Stimulated activated CD4-positive, alpha-beta T cell treated with anti-CD3 and anti-CD28 coated beads, Interleukin-2, amount 100 ng/mL, for 24 hours (primary cell): ENCODE measurements at places on chromosomes 6 and 20.

DNA sequence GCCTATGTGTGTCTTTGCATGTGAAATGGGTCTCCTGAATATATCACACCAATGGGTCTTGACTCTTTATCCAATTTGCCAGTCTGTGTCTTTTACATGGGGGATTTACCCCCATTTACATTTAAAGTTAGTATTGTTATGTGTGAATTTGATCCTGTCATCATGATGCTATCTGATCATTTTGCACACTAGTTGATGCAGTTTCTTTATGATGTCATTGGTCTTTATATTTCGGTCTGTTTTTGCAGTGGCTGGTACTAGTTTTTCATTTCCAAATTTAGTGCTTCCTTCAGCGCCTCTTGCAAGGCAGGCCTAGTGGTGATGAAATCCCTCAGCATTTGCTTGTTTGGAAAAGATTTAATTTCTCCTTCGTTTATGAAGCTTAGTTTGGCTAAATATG is 555.2 kb upstream of the BTBD3 start:
- DNase-seq = no peak

- no peak for DNase-seq
Measured at GRCh38 chr20:31811796-31812728, 7.1 kb upstream of the MYLK2 start.

DNA sequence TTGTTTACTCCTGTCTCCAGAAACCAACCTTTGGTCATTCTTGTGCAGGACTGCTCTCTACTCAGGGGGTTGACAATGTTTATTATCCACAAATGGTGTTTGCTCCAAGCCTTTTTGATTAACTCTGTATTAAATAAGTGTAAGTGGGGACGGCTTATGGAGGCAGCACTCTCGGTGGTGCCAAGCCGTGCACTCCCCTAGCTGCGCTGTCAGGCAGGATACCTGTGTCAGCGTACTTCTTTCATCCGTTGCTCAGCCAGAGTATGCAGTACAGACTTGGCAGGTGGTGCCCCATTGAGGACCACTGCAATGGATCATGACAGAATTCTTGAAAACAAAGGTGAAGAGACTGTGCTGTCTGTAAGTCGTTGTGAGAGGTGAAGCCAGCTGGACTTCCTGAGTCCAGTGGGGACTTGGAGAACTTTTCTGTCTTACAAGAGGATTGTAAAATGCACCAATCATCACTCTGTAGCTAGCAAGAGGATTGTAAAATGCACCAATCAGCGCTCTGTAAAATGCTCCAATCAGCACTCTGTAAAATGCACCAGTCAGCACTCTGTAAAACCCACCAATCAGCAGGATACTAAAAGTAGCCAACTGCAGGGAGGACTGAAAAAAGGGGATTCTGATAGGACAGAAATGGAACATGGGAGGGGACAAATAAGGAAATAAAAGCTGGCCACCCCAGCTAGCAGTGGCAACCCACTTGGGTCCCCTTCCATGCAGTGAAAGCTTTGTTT is 480.0 kb downstream of the MEI4 start:
- no peak for DNase-seq

DNA sequence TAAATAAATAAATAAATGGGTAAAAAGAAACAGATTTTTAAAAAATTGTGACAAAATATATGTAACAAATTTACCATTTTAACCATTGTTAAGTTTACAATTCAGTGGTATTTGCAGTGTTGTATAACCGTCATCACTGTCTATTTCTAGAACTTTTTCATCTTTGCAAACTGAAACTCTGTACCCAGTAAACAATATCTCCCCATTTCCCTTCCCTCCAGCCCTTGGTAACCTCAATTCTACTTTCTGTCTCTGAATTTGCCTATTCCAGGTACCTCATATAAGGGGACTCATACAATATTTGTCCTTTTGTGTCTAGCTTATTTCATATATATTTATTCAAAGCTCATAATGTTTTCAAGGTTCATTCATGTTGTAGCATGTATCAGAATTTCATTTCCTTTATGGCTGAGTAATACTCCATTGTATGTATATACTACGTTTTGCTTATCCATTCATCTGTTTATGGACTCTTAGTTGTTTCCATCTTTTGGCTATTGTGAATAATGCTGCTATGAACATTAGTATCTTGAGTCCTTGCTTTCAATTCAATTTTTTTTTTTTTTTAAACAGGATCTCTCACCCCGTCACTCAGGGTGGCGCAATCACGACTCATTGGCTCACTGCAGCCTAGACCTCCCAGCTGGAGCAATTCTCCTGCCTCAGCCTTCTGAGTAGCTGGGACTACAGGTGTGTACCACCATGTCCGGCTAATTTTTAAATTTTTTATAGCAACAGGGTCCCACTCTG is 8.9 kb downstream of the MANBAL start:
- DNase-seq = no peak

- DNase-seq = no peak
Measured at GRCh38 chr6:52393780-52394179, 26.4 kb upstream of the EFHC1 start.

GRCh38 chr6:116330511-116330910 is 40.2 kb upstream of the DSE start:
- no peak for DNase-seq

DNA sequence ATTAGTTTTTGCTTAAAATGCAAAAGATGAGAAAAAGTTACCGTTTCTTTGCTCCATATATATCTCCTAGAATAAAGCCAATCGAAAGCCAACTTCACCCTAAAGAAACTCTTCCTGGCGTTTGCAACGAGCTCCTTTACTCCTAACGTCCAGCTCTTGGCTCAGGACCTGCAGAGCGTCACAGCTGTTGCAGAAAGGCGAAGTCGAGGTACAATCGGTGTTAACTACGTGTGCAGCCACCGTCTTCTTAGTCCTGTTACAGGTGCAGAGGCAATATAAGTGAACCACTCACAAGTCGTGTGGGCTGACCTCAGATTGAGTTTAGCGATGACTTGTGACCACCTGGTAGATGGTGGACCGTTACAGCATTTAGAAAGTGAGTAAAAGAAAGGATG is 113.1 kb downstream of the TRIM27 start:
- DNase-seq = no peak

- DNase-seq = no peak
Measured at GRCh38 chr20:58064411-58065010, 163.9 kb downstream of the ANKRD60 start.

DNA sequence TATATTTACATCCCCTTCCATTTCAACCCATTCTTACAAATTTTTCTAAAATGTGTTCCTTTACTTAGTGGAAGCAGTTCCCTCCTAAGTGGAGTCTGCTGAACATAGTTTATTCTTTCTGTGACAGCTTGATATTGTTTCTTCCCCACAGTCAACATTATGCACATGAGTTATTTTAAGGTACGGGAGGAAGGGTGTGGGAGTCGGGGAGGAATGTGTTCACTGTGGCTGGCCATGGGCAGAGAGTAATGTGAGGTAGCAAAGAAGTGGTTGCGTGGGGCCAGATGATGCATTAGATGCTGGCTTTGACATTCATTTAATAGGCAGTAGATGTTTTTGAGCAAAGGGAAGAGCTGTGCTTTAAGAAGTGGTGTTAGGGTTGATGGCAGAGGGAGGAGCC is 98.5 kb downstream of the ARMC2 start:
- no peak for DNase-seq

DNA sequence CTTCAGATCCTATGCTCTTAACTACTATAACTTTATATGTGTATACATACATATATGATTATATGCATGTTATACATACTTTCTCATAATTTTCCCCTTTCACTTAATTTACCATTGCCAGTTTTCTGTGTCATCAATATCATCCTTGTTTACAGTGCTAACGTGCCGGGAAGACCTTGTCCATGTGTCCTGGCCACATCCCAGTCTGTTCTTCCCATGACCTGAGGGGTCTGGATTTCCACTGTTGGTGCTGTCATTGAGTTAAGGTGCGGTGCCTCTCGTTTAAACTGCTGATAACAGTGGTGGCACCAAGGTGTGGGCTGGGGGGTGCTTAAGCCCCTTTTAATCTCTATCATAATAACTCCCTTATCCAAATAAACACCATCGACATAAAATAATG is 8.5 kb upstream of the SDCBP2 start:
- no peak for DNase-seq

DNA sequence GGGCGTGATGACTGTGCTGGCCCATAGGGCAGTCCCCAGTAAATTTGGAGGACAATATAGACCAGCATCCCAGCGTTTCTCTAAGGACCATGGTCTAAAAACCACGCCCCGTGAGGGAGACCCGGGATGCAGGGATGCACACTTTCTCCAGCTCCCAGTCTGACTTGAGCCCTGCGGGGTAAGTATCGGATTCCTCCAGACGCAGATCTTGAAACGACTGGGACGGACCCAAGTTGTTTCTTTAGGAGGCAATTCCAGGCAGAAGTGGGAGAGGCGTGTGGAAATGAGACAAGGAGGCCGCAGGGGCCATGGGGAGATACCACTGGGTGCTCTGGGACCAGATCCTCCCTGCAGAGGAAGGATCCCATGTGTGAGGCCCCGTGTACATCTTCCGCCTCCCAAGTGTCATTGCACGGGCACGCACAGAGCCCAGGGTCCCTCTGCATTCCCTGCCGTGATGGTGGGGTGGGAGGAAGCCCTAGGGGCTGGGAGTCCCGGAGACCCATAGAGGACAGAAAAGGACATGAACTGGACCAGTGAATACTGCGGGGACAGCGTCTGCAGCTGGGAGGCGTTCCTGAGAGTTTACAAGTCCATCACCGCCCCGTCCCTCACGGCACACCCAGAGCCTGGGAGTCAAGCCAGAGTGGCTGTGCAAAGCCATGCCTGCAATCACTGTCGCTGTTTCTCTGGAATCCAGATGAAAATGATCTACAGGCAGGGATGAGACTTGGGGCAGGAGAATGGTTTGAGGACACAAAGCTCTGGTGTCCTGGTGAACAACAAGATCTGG is 522.9 kb downstream of the CDH26 start:
- no peak for DNase-seq

GRCh38 chr6:63940056-63940455 is 304.5 kb downstream of the PHF3 start:
- no peak for DNase-seq

GRCh38 chr6:170089963-170090362 is 200.9 kb downstream of the DLL1 start:
- peak; percentile 9 for DNase-seq

- DNase-seq = no peak
Measured at GRCh38 chr20:41408156-41408794, 41.7 kb upstream of the EMILIN3 start.

DNA sequence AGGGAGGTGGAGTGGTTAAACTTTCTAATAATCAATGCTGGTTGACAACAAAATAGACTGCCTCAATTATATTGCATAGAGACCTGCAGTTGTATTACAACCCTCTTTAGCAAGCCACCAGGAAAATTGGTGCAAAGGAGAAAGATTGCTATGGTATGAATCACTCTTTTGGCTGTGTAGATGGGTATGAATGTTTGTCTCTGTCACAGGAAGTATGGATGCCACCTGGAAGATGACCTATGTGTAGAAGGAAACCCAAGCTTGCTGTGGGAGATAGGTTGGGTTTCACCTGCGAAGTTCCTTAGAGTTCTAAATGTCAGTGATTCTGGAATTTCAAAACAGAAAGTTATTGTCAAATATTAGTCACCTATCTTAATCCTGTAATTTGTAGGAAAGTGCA is 134.6 kb downstream of the SOBP start:
- no peak for DNase-seq

- no peak for DNase-seq
Measured at GRCh38 chr6:63677282-63677681, 41.7 kb downstream of the PHF3 start.

- peak; percentile 68 for DNase-seq
Measured at GRCh38 chr20:62651285-62652021, 9.2 kb downstream of the SLCO4A1 start.

- DNase-seq = no peak
Measured at GRCh38 chr20:15252304-15252703, 914.9 kb upstream of the FLRT3 start.

GRCh38 chr20:63418617-63419016 is 53.8 kb downstream of the KCNQ2 start:
- no peak for DNase-seq

DNA sequence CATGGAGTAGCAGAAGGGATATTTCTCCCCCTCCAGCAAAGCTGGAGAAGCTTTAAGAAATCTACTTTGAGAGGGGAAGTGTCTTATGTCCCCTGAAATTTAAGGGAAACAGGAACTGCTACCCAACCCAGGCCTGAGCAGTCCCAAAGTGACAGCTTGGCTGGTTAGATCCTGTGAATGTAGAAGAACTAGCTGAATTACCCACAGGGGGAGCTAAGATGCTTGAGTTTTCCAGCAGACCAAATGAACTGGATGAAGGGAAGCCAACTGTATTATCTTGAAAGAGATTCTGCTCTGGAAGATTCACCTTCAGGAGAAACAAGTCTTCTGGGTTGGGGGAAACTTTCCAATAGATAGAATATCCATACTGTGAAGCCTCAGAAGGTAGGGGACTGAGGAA is 303.3 kb upstream of the MMS22L start:
- no peak for DNase-seq

GRCh38 chr6:165439928-165440554 is 130.6 kb upstream of the C6orf118 start:
- no peak for DNase-seq

- no peak for DNase-seq
Measured at GRCh38 chr20:58749098-58749769, 56.6 kb downstream of the NPEPL1 start.
